ENCODE measurements at places on chromosomes 11 and 22.

GRCh38 chr11:94402355-94402754 is 1.1 kb upstream of the GPR83 start:
- H3K27me3 ChIP-seq = no peaks in the 10 kb centered on the region
- H3K27ac ChIP-seq = no peak overlapping the region
- H3K4me1 ChIP-seq = no peaks in the 10 kb centered on the region

DNA sequence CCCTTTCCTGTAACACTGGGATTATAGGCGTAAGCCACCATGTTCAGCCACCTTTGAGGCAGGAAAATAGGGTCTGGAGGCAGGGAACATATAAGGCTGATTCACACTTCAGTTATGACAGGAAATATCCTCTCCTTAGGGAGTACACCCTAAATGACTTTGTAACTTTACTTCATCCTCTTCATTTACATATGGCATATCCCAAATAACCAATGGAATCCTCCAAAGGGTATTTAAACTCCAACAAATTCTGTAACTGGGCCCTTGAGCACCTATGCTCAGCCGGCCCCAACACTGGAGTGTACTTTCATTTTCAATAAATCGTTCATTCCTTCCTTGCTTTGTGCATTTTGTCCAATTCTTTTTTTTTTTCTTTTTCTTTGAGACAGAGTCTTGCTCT is 1.6 kb upstream of the KAT5 start:
- DNase-seq = no peak
- H3K4me1 ChIP-seq = peaks cover 5% of the 10 kb centered on the region
- no peak overlapping the region for H3K27ac ChIP-seq
- peaks cover 11% of the 10 kb centered on the region for H3K36me3 ChIP-seq
- H3K4me3 ChIP-seq = no peak overlapping the region

GRCh38 chr11:61480994-61481335 is 27.6 kb upstream of the LRRC10B start:
- H3K27ac ChIP-seq = no peak overlapping the region
- no peak overlapping the region for H3K4me3 ChIP-seq
- peaks cover 6% of the 10 kb centered on the region for H3K4me1 ChIP-seq

DNA sequence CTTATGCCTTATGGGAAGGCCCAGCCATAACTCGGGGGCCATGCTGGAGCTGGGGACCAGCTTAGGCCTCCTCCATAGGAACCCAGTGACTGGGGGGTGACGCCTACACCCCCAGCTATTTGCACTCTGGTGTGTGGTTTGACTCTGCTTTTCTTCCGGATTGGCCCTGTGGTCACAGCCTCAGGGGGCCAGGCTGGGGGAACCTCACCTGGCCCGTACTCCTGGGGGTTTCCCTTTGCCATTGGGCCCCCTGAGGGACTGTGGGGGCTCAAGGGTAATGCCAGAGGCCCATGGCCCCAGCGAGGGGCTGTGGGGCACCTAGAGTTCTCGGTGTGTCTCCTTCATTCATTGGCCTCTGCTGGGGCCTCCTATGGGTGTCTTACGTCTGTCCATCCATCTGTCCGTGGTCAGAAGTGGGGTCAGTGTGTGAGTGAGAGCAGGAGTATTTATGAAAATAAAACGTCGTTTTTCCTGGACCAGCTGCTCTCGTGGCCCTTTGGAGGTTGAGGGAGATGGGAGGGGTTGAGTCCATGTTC is 6.3 kb upstream of the SH3BP1 start:
- H3K27ac ChIP-seq = peak overlapping the region; percentile 71
- no peaks in the 10 kb centered on the region for H3K36me3 ChIP-seq
- peaks cover 69% of the 10 kb centered on the region for H3K4me1 ChIP-seq

DNA sequence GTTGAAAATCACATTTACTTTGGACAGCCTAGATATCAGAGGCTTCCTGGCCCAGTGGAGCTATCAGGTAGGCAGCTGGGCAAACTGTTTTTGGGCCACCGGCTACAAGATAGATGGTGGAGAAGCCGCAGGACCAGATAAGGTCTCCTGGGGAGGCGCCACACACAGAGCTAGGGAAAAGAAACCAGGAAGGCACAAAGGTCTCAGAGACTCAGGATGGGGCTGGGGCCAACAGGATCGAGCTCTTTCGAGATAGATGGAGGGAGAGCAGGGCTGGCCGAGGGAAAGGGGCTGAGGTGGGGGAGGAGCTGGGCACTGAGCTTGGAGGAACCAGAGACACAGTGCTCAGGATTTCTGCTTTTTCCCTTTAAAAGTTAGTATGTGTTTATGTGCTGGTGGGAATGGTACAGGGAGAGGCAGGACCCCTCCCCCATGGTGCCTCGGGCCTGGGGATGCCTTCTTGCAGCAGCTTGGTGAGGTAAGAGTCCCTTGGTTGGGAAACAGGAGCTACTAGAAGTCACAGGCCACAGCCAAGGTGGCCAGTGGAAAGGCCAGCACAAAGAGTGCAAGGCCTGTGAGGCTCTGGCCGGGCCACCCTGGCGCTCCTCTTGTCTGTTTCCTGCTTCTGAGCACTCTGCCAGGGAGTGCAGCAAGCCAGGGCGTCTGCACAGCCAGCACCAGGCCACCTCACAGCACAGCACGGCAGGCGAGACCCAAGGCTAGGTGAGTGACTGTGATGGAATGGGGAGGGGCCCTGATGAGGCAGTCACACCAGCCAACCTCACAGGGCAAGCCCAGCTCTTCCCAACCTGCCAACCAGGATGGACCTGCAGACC is 11.5 kb upstream of the NAP1L4 start:
- DNase-seq = no peak
- no peaks in the 10 kb centered on the region for H3K4me1 ChIP-seq
- no peaks in the 10 kb centered on the region for H3K27me3 ChIP-seq
- peaks cover 77% of the 10 kb centered on the region for H3K36me3 ChIP-seq
- H3K27ac ChIP-seq = no peak overlapping the region
- no peak overlapping the region for H3K4me3 ChIP-seq

GRCh38 chr22:46079861-46080821 is 70.2 kb upstream of the PPARA start:
- H3K4me3 ChIP-seq = no peak overlapping the region
- H3K36me3 ChIP-seq = peaks cover 6% of the 10 kb centered on the region
- no peak for DNase-seq
- H3K27me3 ChIP-seq = no peaks in the 10 kb centered on the region
- peaks cover 7% of the 10 kb centered on the region for H3K4me1 ChIP-seq
